ENCODE measurements at places on chromosomes 12 and 14. TPM values are rescaled to one million over a fixed set of nuclear protein-coding genes. Genes with fewer than 3 reads are reported as not detected.

AVPR1A gene
- 0.22 TPM for total RNA-seq

MIP gene
- not detected for total RNA-seq

ACSS3 gene
- total RNA-seq, result 19.3 TPM

SLC22A17 gene
- 34.0 TPM for total RNA-seq

CD4 gene
- total RNA-seq, result 0.88 TPM

GRCh38 chr12:16949371-16949770, 343.4 kb upstream of the LMO3 start:
- no peak for DNase-seq

DNA sequence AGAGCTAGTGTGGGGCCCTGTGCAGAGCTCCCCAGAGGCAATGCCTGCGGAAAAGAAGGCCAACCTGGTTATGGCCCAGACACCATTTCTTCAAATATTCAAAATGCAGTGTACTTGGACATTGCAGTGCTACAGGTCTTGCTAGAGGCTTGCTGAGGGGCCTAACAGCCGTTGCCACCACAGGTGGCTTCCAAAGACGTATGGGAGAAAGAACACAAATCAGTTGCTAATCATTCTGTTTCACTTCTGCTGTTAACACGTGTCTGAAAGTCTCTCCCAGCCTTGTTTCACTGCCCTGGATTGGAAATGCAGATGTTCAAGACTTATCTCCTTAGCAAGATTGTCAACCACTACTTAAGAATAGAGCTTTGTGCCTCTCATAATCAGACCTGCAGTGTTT, 925.9 kb downstream of the GALC start:
- DNase-seq, result no peak

DNA sequence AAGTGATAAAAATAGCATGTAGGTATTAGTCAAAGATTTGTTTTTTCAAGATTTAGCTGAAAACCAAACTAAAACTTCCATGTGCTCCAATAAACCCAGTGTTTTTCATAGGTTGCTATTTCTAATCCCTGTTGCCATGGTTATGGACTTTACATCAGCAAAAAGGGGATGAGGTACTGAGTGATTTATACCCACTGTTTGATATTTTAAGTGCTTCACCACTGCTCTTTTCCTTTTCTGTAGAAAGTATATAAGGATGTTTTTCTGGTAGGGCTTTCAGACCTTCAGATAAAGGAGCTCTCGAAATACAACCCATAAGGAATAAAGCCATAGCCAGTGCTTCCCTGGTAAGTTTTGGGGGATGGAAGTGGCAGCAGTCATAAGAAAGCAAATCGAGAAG, at the start of gene OTOGL:
Gene OTOGL (plus strand): TSS at position 279 of the 400 bp plus-strand sequence. CDS start 109,895 bp downstream, outside the sequence.
- DNase-seq, result no peak

GRCh38 chr12:575948-576614, 87.2 kb downstream of the NINJ2 start:
- peak; percentile 89 for DNase-seq

GRCh38 chr12:95918194-95918993, 24.0 kb downstream of the CCDC38 start:
- DNase-seq, result peak; percentile 71

DNA sequence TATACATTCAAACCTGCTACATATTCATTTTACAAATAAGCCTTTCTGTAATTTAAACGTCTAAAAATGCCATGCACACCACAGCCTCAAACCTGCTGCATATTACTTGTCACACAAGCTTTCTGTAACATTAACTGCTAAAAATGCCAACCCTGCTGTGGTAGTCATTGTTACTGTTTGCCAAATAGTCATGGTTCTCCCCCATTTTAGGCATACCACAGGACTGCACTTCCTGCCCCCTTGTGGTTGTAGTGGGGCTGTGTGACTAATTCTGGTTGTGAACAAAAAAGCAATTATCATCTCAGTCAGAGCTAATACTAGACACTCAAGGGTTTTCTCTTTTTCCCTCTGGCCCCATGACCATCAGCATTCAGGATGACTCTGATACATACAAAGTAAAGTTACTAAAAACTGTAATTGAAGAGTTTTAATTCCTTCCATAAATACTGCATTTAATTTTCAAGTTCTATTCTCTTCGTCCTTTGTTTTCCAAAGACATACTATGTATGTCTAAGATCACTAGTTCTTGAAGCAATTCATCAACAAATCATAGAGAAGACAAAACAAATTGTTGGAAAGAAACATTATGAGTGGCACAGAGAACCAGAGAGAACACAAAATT, 5.7 kb upstream of the SLC35F4 start:
- peak; percentile 47 for DNase-seq

DNA sequence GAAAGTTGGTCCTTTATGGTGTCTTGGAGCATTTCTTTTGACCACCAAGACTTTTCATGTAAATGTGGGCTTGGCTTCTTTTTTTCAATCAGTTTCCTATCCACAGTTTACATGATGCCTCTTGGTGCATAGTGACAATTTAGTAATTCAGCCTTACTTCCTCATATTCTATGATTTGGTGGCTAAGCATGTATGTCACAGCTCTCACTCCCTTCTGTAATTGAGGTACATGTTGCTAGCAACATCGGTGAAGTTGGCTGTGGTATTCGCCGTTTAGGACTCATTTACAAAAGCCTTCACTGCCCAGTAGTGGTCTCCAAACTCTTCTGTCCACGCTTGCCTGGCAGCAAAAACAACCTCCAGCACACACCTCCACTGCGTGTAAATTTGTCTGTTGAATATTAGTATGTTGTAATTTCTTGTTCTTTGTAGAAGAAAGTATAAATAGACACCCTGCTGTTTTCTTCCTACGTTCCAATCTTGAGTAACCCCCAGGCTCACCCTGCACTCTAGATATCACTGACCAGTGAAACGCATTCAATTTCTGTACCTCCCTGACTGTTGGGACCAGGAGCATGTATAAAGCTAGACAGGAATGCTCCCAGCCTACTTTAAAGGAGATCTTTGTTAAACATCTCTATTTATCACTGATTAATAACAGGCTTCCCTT, 90.4 kb downstream of the PPP2R5C start:
- DNase-seq, result no peak

GRCh38 chr14:65599375-65599774, 186.8 kb downstream of the FUT8 start:
- DNase-seq, result no peak

DNA sequence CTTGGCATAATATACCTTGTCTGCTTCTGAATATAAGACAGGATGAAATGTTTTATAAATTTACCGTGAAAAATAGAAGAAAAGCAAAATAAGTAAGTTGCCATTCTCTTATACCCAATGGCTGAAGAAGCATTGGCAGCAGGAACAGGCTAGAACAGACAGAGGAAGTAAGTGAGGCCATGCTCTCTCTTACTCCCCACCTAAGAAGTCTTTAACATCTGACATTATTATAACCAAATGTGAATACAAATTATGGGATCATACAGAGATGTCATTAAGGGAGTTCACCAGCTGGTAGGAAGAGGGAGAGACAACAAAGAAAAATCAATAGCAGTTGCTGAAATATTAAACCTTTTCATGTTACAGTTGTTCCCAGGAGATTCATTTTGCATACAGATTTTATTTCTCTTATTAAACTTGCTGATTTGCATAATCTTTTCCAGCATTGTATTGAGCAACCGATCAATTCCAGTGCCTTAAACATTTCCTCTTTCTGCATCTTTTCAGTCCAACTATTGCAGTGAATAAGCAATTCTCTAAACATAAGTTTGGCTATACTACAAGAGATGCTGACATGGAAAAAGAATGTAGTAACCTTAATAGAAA, 270.6 kb downstream of the SLC6A15 start:
- no peak for DNase-seq

DNA sequence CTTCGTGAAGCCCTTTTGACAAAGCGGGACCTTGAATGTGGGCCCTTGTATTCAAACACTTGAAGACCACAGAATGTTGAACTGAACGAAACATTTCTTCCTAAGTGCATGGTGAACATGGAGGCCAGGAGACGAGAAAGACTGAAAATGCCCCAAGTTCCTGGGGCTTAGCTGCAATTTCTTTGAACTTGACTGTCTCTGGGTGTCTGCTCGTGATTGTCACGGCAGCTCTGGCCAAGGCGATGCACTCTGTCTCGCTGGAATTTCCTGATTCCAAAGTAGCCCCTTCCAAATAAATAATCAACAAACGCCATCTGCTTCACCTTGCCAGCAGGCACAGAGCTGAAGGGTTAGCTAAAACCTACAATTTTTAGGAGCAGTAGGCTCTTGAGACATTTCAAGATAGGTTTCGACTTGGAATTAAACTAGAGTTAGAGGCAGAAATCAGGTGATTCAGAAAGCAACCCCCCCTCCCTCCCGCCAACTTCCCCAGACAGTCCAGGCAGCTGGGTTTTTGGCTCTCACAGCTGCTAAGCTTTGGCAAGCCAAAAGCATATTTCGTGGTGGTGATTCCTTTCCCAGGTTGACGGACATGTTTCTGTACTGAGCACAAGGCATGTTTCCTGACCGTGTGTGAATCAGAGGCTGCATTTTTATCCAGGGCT, 13.5 kb upstream of the IRF2BPL start:
- no peak for DNase-seq

GRCh38 chr12:65895759-65896656, 71.7 kb downstream of the HMGA2 start:
- DNase-seq, result peak; percentile 56

DNA sequence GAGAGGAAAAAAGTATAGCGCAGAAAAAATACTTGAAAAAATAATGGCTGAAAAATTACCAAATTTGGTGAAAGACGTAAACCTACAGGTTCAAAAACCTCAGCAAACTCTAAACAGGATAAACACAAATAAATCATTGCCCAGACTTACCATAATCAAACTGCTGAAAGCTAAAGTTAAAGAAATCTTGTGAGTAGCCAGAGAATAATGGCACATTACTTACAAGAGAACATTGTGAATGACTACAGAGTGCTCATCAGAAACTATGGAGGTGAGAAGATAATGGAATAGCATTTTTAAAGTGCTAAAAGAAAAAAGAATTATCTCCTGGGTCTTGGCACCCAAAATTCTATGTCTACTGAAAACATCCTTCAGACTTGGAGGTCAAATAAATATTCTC, 36.0 kb downstream of the ATF1 start:
- no peak for DNase-seq

DNA sequence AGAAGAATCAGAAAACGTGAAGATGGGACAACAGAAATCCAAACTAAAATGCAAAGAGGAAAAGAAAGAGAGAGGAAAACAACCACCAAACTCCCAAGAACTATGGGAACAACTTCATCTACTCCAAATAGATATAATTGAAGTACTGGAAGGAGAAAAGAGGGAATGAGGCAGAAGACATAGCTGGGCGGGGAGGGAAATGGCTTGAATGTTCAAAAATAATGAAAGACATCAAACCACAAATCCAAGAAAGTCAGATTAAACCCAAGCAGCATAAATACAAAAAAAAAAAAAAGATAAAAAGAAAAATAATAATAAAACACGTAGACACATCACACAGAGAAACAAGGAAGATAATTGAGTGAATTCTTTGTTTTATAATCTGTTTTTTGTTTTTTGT, 12.3 kb upstream of the HSP90B1 start:
- no peak for DNase-seq

DNA sequence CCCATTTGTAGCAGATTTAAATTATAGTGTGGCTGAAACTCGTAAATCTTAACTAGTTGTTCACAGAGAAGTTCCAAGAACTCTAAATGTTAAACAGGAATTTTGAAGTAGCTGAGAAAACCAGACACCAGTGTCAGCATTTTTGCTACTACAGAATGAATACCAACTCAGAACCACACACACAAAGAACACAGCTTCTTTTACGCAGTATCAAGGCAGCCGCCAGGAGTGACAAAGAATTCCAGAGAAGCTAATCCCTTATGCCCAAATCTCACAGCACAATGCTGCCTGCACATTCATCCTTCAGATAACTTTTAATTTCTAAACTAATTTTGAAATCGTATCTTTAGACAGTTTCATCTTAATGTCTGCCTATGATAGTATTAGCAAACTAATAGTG, 37.4 kb downstream of the SLC6A15 start:
- no peak for DNase-seq

Measured in H9 (cell line).